ENCODE measurements at places on chromosomes 1 and 21. TPM values are rescaled to one million over a fixed set of nuclear protein-coding genes. Genes with fewer than 3 reads are reported as not detected.

GRCh38 chr1:226378071-226378470 lies 29.8 kb downstream of the PARP1 start:
- H3K4me3 ChIP-seq, result no peak overlapping the region
- H3K36me3 ChIP-seq, result peaks cover 2% of the 10 kb centered on the region
- no peaks in the 10 kb centered on the region for H3K27me3 ChIP-seq
- no peaks in the 10 kb centered on the region for H3K4me1 ChIP-seq

GRCh38 chr21:27586326-27586725 lies 619.4 kb upstream of the ADAMTS5 start:
- H3K36me3 ChIP-seq, result no peaks in the 10 kb centered on the region
- H3K27ac ChIP-seq, result no peak overlapping the region
- H3K4me1 ChIP-seq, result no peaks in the 10 kb centered on the region
- no peak overlapping the region for H3K4me3 ChIP-seq

- H3K4me3 ChIP-seq, result no peak overlapping the region
- DNase-seq, result no peak
- H3K36me3 ChIP-seq, result no peaks in the 10 kb centered on the region
- H3K4me1 ChIP-seq, result no peaks in the 10 kb centered on the region
- H3K27me3 ChIP-seq, result no peaks in the 10 kb centered on the region
These were observed 2.8 kb upstream of the ECE1 start for GRCh38 chr1:21292984-21293536.

The PSMG1 gene
- 86.2 TPM for total RNA-seq

The TADA1 gene
- 13.7 TPM for total RNA-seq
